ENCODE measurements at places on chromosomes 1 and 21. TPM values are rescaled to one million over a fixed set of nuclear protein-coding genes. Genes with fewer than 3 reads are reported as not detected.

- DNase-seq: peak; percentile 11
Measured at GRCh38 chr1:37362594-37363385, 111.6 kb upstream of the ZC3H12A start.

The ADCY10 gene
- 0.81 TPM for total RNA-seq

DNA sequence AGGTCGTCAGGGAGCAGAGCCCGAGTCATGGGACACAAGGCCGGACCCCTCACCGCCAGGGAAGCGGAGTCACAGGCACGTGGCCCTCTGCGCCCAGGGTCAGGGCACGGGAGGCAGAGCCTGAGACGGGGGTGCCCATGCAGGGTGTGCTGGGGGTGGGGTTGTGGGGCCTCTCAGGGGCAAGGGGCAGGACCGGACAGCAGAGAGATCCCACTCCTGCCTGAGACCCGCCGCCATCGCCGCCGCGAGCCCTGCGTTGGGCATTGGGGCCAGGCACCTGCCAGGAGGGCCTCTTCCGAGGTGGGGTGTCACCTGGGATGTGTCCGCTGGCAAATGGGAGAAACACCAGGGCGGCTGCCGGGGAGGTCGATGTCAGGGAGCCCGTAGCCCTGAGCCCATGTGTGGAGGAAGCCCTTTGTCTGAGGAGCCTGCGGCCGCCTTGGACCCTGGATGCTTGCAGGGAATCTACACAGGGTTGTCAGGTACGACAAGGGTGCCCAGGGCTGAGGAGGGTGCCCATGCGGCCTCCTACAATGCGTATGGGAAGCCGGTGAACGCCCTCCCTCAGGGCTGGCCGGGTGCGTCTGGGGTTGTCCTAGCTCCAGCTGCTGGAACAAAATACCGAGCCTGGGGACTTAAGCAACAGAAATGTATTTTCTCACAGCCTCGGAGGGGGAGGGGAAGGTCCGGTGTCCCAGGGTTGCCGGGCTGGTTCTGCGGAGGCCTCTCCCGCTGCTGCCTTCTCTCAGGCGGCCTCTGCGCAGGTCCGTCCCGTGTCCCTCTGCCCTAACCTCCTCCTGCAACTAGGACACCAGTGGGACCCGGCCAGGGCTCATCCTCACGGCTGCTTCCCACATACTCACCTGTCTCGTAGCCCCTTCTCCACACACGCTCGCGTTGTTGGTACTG, 16.4 kb upstream of the C1orf159 start:
- DNase-seq: peak; percentile 67

The FMOD gene
- 272 TPM for total RNA-seq

The DMAP1 gene
- 45.8 TPM for total RNA-seq

DNA sequence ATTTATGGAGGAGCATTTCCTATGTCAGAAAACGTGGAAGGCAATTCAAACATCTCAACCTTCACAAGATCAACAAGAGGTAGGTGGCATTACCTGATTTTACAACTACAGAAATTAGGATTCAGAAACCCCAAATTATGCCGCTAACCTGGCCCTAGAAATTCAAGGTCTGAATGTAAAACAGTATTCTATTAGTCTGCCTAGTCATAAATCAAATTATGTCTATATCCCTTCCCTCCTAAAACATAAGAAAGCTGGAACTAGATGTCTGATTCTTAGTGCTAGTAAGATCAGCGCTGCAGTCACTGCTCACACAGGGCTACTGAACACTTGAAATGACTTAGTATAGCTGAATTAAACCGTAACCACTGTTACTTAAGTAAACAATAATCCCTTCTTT, 1.4 kb downstream of the TOMM20 start:
- DNase-seq: no peak

The SPATA1 gene
- 2.2 TPM for total RNA-seq

The SHISA4 gene
- 29.4 TPM for total RNA-seq

- no peak for DNase-seq
Measured at GRCh38 chr1:29062157-29062942, 61.4 kb downstream of the TMEM200B start.

DNA sequence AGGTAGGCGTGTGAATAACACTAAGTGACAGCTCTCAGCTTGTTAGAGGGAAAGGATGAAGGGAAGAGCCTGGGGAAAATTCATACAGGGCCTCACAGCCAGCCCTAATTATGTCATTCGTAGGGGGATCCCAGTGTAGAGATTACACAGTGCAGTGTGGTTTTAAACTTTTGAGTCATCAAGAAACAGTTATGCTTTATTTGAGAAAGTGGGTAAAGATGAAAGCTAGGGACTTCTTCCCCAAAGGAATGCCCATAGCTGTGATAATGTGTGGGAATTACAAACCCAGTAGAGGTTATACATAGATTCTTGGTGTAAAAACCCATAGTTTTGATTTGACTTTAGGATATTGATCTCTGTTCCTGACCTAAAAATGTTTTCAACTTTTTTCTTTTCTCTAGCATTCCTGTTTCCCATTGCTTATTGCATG, 1.9 kb downstream of the TTF2 start:
- no peak for DNase-seq
